ENCODE measurements at places on chromosomes 11 and 22.

GRCh38 chr11:129533395-129533794, 157.7 kb downstream of the BARX2 start:
- DNase-seq, result no peak

- DNase-seq, result no peak
Measured at GRCh38 chr11:133965031-133965601, 8.3 kb upstream of the IGSF9B start.

GRCh38 chr22:42855211-42855610, 1.9 kb downstream of the ARFGAP3 start:
- no peak for DNase-seq

GRCh38 chr11:67099831-67100324, 19.2 kb upstream of the KDM2A start:
- DNase-seq, result no peak

GRCh38 chr11:12868315-12869073, 140.6 kb upstream of the RASSF10 start:
- DNase-seq, result no peak

DNA sequence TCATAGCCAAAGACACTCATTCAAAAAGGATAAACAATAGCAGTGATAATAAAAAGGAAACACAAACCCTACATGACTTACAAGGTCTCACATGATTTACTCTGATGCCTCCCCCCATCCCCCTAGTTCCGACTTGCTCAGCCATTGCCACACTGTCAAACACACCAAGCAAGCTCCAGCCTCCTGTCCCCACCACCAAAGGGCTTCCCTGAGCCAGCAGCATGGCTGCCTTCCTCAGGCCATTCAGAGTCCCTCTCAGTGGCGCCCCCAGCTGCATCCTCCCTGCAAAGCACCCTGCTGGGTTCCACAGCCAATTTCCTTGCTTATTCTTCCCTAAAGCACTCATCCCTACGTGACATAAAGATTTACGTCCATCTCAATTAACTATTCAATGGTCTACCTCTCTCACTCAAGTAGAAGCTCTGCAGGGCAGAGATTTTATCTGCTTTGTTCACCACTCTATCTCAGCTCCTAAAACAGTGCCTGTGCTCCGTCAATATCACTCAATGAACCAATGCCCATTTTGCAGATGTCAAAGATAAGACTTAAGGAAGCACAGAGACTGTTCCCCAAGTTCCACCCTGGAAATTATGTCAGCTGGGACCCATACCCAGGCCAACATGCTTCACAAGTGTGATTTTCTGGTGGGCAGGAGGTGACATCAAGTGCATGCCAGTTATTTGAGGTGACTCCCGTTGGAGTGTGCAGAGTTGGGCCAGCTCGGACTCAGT, 106.9 kb downstream of the SYN3 start:
- DNase-seq, result no peak

GRCh38 chr11:115276191-115276590, 228.0 kb downstream of the CADM1 start:
- DNase-seq, result no peak

DNA sequence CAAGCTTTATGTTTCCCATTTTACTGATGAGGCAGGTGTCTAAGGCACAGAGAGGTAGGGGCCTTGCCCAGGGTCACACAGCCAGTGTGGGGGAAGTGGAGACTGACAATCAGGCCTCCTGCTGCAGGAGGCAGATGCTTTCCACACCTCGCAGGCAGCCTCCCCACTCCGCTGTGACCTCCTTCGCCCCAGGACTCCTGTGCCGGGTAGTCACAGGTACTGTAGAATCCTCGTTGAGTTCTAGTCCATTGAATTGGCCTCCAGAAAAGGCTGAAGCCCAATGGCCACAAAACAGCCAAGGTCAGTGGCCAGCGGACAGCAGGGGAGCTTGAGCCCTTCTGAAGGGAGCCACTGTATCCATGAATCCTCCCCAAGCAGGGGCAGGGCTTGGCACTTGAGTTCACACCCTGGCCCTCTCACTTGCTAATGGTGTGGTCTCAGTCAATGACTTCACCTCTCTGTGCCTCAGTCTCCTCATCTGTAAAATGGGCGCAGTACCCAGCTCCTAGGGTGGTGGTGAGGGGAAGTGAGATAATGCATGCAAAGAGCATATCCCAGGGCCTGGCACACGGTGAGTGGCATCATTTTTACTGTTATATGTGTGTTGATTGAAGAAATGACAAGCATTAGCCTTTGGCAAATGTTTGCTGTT, 1.1 kb upstream of the FXYD2 start:
- no peak for DNase-seq

- no peak for DNase-seq
Measured at GRCh38 chr11:70085815-70086769, 8.0 kb downstream of the ANO1 start.

GRCh38 chr11:69201066-69201365, 45.3 kb downstream of the SMIM38 start:
- no peak for DNase-seq

- DNase-seq, result no peak
Measured at GRCh38 chr11:75689863-75690609, 21.2 kb upstream of the MAP6 start.

GRCh38 chr11:2798951-2799761, 86.4 kb downstream of the CDKN1C start:
- no peak for DNase-seq

DNA sequence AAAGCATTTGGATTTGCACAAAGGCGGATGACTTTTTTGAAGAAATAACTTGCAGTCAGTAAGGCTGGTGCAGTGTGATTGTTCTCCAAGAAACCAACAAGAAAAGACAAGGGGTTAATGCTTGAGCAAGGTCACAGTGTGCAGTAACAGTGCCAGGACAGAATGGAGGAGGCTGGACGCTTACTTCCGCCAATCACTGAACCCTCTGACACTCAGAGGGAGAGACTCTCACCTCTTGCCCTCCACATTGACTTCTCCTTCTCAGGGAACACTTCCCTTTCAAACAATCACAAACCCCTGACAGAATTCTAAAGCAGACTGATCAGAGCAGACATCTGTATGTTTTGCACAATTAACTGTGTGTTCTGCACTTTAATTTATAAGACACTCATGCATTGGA, 228.4 kb downstream of the BLID start:
- DNase-seq, result no peak

- DNase-seq, result no peak
Measured at GRCh38 chr11:106418791-106419190, 341.3 kb downstream of the AASDHPPT start.

- DNase-seq, result no peak
Measured at GRCh38 chr22:21823740-21824444, 43.6 kb downstream of the MAPK1 start.

DNA sequence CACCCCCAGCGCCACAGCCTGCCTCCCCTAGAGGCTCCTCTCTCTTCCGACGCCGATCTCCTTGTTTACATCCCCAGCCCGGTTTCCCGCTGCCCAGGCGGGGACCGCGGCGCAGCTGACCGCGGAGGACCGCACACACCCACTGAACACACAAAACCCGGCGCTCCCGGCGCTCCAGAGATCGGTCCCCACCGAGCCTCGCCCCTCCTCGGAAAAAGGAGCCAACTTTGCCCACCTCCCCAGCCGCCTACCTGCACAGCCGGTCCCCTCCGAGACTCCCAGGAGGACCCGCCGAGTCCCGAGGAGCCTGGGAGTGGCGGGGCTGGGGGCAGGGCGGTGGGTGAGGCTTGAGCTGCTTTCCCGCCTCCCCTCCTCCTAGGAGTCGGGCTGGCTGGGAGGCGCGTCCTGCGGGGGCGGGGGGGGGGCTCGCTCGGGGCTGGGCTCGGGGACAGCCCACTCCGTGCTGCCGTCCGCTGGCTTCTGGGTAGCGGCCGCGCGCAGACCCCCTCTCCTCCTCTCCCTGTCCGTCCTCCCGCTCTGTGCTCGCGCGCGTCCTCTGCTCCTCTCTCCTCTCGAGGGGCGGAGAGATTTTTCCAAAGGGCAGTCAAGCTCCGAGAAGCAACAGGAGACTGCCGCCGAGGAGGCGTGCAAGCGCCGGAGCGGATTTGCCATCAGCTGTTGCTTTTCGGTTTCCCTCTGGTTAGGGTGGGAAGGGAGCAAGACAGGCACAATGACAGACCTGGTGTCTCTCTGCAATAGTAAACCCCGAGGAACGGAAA, at the start of gene FXYD6:
TSS of gene FXYD6 (minus strand) at position 318 of the 779 bp plus-strand sequence. CDS start 33,882 bp downstream, outside the sequence.
- DNase-seq, result peak; percentile 60

- DNase-seq, result no peak
Measured at GRCh38 chr11:3642071-3642951, 519 bp upstream of the ART5 start.

- DNase-seq, result no peak
Measured at GRCh38 chr11:8746331-8746974, 63.9 kb downstream of the RPL27A start.

DNA sequence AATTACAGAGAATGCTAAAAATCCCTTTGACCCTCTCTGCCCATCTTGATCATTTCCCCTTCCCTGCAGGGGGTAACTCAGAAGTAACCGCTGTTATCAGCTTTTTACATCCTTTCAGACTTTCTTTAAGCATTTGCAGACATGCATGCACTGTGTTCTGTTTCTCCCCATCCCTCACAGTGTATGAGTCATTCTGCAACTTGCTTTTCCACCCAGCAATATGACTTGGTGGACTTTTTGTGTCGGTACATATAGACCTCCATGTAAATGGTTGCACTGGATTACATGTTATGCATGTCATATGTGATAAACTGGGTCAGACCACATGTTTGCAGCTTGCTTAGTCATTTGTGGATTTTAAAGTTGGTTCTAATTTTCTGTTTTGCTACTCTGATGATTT, 87.7 kb upstream of the NECTIN1 start:
- DNase-seq, result no peak

GRCh38 chr11:121180183-121180582, 79.1 kb downstream of the TECTA start:
- no peak for DNase-seq

DNA sequence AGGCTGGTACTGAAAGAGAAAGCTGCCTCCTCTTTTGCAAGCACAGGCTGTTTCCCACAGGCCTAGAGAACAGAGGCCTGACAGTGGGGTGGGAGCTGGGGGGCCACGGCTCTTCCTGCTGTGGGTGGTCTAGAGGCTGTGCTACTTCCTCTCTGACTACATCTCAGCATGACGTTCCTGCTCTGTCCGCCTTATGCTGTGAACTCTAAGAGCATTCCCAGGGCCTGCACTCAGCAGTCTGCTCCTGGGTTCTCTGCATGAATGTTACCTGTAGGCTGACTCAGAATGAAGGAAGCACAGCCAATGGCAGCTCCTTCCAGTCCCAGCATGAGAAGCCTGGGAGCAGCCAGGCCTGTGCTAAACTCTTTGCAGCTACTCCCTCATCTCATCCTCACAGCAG, 534.3 kb downstream of the NTM start:
- DNase-seq, result no peak

- DNase-seq, result no peak
Measured at GRCh38 chr11:57216463-57216862, 20.6 kb downstream of the APLNR start.

- peak; percentile 49 for DNase-seq
Measured at GRCh38 chr11:84564180-84564866, 1062.8 kb downstream of the DLG2 start.

DNA sequence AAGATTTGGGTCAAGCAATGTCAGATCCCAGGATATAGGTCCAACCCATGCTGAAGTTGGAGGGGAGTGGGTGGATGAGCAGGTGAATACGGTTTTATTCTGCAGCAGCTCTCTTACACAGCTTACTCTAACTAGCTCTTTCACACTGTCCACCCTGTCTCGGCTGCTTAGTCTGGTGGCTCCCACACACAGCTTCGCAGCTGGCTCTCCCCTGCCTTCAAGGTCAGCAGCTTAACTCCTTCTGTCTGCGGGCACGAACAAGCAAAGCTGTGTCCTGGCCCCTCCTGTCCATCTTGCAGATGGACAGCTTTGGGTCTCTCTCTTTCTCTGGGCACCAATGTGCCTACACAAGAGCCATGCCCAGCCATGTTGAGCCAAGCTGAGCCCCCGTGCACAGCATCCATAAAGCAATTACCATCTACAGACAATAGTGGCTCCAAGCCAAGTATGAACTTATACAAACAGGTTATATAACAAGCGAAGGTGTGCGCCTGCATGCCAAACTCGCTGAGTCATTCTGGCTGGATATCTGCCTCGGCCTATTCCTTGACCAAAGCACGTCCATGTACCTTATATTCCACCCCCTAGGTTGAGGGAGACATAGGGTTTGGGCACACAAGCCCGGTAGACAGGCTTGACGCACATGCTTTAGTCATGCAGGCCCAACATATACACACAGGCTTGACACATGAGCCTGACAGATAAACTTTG, 1307.8 kb upstream of the RAG2 start:
- no peak for DNase-seq

GRCh38 chr11:94837317-94837716, 69.2 kb downstream of the AMOTL1 start:
- peak; percentile 34 for DNase-seq

- no peak for DNase-seq
Measured at GRCh38 chr22:44932493-44932892, 77.3 kb downstream of the PHF21B start.

DNA sequence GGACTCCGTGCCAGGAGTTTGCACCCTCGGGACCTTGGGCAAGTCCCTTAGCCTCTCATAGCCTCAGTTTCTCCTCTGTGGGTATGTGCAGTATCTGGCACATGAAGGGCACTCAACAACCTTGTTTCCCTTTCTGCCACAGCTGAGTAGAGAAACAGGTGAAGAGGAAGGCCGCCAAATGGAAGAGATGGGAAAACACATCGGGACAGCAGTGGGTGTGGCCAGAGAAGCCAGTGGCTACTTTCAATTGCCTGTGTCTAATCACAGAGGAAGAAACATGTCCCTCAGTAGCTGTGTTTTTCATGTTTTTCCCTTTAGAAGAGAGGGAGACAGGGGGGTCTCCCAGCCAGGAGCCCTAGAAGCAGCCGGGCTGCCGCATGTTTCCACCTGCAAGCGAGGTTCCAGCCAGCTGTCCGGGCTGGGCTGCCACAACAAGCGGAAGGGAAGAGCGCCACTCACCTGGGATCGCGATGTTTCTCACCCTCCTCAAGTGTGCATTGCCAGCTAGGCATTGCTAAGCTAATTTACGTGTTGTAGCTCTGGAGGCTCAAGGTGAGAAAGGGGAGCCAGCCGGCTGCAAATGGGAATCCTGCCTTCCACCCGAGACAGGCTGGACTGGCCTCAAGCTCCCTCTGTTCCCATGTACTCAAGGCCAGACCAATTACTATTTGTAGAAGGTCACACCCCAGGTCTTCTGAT, 16.7 kb downstream of the ASPHD2 start:
- DNase-seq, result no peak

DNA sequence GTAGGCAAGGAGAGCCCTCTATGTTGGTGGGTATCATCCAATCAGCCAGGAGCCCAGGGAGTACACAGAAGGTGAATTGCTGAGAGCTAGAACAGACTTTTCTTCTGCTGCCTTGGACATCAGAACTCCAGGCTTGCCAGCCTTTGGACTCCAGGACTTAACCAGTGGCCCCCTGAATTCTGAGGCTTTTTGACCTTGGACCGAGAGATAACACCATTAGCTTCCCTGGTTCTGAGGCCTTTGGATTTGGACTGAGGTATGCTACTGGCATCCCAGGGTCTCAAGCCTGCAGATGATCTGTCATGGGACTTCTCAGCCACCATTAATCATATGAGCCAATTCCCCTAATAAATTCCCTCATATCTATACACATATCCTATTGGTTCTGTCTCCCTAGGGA, 21.5 kb downstream of the TCF20 start:
- no peak for DNase-seq
